Stimulated activated CD8-positive, alpha-beta memory T cell treated with anti-CD3 and anti-CD28 coated beads, Interleukin-7, amount 100 ng/mL, for 1 hour (primary cell): ENCODE measurements at places on chromosomes 3 and 15.

GRCh38 chr3:10949197-10949596, 43.4 kb upstream of the SLC6A1 start:
- DNase-seq, result no peak

GRCh38 chr15:95162069-95162468, 930.7 kb downstream of the MCTP2 start:
- DNase-seq, result no peak

DNA sequence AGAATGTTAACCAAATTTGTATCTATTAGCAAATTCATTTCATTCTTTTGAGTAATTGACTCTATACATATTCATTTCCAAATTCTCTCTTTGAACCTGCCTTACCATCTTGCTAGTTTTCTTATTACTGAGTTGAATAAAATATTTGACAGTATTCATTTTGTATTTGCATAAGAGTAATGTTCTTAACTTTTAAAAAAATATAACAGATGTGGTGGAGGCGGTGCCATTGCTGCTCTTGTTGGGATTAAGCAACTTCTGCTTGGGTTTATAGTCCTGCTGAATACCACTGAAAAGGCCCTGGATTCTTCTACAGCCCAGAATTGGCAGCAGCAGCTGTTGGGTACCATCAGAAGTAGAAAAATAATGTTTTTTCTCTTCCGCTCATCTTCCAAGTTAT, 148.9 kb upstream of the PEX5L start:
- DNase-seq, result no peak

- DNase-seq, result no peak
Observed at GRCh38 chr3:123702720-123703119, 117.9 kb upstream of the HACD2 start.

- no peak for DNase-seq
Observed at GRCh38 chr3:97871186-97871585, 49.4 kb downstream of the CRYBG3 start.

GRCh38 chr15:85407421-85408269, 27.2 kb downstream of the AKAP13 start:
- no peak for DNase-seq

DNA sequence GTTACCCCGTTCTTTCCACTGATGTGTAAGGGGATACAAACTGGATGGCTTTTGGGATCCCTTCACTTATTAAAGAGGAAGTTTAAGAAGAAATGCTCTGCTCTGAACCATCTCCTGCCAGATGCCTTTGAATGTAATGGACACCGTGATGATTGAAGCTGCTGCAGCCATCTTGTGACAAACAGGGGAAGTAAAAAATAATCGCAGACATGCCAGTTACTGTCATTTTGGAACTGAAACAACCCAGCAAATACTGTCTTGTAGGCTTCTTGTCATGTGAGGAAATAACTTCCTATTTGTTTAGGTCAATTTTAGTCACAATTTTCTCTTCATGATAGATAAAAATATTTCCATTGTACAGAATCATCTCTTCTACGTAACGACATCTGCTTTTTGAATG, 224.0 kb downstream of the CHL1 start:
- no peak for DNase-seq

- DNase-seq, result no peak
Observed at GRCh38 chr15:43219929-43220928, 589 bp downstream of the EPB42 start.

DNA sequence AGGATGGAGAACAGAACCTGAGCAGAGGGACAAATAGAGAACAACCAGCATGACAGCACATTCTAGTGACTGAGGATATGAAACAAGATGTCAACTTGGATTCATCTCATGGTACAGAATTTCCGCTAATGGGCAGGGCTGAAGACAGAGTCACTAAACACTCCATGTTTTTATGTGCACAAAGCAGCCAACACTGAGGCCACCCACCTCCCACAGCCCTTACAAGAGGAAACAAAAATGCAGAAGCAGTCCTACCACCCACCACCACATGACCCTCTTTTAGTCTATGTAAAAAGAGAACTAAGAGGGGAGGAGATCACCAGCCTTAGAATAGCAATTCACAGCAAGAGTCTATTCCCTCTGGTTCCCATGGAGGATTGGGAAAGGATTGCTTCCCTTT, 131.4 kb upstream of the UBE2E2 start:
- no peak for DNase-seq

DNA sequence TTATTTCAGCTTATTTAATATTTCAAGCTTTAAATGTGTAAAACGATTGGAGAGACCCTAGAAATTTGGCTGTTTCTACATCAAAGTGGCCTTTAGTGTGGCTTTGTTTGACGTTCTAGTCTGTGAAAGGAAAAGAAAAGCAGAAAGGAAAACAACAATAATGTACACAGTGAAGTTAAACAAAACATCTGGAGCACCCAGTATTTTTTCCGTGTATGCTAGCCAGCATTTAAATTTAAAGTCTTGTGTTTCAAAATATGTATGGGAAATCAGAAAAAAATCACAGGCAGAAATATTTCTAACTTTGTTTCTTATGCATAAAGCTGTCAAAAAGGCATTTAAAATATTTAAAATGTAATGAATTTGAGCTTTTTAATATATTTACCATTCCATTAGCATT, 218.1 kb downstream of the NAALADL2 start:
- DNase-seq, result no peak

GRCh38 chr3:94171954-94172353, 109.1 kb downstream of the NSUN3 start:
- DNase-seq, result no peak

GRCh38 chr3:29280404-29281093, at the start of gene RBMS3:
RBMS3 (plus strand) TSS chr3:29281071.
- DNase-seq, result no peak

- DNase-seq, result no peak
Observed at GRCh38 chr3:97871801-97872524, 50.2 kb downstream of the CRYBG3 start.

GRCh38 chr3:180280555-180280954, 243.8 kb upstream of the PEX5L start:
- no peak for DNase-seq

DNA sequence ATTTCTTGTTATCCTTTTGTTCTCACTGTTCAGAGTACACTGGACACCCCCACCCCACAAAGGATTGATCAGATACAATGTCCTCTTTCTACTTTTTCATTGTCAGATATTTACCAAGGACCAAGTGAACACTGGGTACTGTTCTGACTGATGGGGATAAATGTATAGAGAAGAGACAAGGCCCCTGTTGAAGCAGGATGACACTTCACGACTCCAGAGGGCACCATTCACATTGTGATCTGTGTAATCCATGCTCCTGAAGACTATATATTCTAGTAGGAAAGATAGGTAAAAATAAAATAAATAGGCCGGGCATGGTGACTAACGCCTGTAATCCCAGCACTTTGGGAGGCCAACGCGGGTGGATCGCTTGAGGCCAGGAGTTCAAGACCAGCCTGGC, 7.2 kb upstream of the CRYGS start:
- DNase-seq, result no peak

DNA sequence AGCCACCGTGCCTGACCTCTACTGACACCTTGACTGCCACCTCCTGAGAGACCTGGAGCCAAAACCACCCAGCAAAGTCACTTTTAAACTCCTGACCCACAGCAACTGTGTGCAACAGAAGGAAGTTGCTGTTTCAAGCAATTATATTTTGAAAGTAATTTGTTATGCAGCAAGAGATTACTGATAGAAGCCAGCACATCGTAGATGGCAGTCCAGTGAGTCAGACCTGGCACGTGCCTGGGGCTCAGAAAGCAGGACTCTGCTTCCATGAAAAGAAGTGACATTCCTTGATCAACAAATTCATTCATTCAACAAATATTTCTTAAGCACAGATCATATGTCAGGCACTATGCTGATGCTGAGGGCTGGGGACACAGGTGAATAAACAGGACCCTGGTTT, 5.7 kb upstream of the CSPG4 start:
- DNase-seq, result no peak

DNA sequence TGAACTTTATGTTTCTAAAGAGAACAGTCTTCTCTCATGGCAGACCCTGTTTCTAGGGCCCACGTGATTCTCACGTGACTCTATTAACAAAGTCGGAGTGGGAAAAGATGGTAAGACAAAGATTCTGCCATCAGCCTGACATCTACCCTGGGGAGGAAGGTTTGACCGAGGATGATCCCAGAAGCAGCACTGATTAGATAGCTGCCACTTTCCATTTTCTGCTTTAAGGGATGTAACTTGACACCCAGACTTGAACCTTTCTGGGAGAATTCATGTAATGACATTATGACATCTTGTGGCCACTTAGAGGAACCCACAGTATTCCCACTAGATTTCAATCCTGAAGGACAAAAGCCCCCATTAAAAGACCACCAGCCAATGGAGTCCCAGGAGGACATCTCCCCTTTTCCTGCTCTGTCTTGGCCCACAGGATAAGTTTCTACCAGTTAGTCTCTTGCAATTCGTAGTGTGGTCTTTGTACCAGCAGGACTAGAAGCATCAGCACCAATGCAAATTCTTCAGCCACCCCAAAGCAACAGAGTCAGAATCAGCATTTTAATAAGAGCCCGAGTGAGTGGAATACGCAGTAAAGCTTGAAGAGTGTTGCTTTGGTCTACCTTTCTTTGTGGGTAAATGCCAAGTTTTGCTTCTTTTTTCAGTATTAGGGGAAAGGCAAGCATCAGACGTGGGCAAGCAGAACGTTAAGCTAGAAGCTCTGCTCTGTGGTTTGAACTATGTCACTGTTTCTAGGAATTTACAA, 480.5 kb upstream of the PROK2 start:
- no peak for DNase-seq

DNA sequence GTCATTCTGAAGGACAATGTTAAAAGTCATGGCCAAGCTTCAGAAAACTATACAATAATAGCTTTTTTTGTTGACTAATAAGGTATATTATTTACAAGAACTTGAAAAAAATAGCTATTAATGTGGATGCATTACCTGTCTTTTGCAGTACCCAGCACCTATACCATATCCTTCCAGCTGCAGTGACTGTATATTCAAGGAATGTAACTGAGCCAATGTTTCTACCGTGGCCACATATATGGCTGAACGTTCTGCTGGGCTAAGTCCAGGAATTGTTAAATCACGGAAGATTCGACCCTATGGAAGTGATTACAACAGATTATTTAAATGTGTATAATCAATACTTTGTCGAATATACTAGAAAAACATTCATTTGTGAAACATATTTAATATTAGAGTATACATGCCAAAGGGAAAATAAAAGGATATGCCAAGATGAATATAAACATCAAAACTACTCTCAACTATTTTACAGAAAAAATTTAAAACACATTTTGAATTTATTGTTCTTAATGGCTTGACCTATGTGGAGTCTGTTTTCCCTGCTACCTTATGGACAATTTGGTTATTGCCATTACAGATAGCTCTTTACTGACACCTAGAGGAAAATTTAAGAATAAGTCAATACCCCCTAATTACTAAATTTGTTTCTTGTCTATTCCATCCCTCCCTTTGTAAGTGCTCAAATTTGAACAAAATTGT, 17.6 kb downstream of the ACAD11 start:
- no peak for DNase-seq

- DNase-seq, result no peak
Observed at GRCh38 chr15:101133181-101133460, 118.7 kb downstream of the CHSY1 start.

DNA sequence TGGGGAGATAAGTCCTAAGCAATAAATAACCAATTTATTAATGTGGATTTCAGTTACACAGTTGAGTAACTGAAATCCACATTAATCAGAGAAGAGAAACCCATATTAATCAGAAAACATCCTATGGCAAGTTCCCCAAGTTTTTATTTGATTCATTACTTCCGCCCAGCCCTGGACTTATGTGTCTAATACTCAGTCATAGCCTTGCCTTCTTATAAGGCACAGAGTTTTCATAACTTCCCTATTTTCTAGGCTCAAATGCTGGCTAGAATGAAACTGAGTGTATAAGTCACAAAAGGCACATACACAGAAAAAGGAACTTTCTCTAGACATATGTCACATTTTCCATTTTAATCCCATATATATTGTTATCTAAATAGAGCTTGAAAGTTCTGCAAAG, 28.8 kb downstream of the CD47 start:
- DNase-seq, result no peak

DNA sequence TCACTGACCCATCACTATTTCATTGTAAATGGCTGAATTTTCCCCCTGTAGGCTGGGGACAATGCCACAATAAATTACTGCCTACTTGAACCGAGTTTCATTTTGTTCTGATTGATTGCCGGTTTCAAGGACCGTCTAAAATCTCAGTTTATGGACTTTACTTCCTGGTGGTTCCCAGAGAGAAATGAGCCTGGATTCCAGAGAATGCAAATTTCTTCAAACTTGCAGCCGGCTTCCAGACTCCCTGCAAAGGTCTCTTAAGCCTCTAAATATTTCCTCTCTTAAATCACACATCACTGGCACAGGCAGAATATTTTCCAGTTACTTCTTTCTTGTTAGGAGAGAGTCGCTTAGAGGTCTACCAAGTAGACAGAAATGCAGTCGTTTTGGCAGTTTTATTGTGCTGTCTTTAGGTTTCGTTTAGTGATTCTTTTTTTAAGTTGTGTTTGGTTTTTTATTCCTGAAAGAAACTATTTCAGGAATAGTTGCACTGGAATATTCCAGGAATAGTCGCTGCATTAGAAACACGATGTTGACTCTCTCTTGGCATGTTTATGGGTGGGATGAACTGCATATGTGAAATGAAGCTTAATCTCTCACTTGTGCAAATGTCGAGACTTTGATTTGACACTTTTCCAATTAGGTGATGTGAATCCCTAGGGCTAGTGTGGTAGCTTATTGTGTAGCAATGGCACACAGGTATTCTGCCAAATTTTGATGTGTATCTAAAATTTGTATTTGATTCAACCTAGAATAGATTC, 284.1 kb upstream of the NR2E3 start:
- no peak for DNase-seq

DNA sequence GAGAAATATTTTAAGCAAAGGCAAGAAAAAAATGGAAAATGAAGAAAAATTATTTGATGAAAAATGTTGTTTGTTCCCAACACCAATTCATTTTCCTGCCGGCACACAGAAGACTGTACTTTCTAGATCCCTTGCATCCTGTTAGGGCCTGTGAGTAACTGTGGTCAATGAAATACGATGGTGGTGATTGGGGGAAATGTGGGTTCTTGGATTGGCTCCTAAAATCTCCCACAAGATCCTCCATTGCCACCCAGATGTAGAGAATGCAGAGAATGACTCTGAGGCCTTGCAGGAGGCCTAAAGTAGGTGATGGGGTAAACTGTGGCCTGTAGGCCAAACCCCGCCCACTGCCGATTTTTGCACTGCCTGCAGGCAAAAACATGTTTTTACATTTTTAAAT, 46.3 kb upstream of the C3orf70 start:
- no peak for DNase-seq

- no peak for DNase-seq
Observed at GRCh38 chr3:129855170-129855831, 38.2 kb downstream of the TMCC1 start.

DNA sequence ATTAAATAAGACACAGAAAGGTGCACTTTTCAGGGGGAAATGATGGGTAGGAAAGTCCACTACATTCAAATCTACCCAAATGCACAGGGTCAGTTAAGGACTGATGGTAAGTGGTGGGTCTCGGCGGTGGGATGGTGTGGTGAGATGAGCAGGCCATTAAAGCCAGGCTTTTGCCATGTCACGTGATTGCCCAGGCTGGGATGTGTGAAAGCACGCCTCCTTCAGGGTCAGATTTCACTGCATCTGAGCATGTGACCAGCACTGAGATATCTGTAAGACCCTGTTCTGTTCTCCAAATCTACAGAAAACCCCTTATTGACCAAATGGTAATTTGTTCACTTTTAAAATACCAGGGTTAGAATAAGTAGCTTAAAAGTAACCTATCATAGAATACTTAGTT, 301.5 kb downstream of the MEX3B start:
- no peak for DNase-seq
